ENCODE measurements at places on chromosomes 3 and 15.

DNA sequence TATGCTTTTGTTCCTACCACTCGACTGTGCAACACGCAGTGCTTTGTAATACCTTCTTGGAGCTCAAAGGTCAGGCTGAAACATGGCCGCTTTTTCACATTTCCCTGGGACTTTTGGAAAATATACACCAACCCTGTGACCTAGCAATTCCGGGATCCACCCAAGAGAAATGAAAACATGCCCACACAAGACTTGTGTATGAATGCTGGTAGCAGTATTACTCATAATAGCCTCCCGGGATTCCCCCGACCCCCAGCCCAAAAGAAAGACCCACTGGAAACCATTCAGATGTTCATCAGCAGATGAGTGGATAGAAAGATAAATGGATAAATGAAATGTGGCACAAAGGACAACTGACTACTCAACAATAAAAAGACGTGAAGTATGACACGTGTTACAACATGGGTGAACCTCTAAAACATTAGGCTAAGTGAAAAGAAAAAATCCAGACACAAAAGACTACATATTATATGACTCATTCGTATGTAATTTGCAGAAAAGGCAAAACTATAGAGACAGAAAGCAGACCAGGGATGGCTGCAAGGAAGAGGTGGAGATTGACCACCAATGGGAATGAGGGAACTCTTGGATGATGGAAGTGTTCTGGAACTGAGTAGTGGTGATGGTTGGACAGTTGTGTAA lies 104.1 kb downstream of the PGPEP1L start:
- DNase-seq = peak; percentile 74

- DNase-seq = no peak
Measured at GRCh38 chr3:164683489-164683888, 394.8 kb downstream of the SI start.

- DNase-seq = no peak
Measured at GRCh38 chr15:78037328-78037727, 40.2 kb downstream of the TBC1D2B start.

- no peak for DNase-seq
Measured at GRCh38 chr3:42680806-42681205, 4.5 kb upstream of the KLHL40 start.

GRCh38 chr3:25007974-25008658 lies 419.9 kb upstream of the RARB start:
- no peak for DNase-seq

GRCh38 chr15:74200871-74201419 lies 1.6 kb downstream of the STRA6 start:
- no peak for DNase-seq

DNA sequence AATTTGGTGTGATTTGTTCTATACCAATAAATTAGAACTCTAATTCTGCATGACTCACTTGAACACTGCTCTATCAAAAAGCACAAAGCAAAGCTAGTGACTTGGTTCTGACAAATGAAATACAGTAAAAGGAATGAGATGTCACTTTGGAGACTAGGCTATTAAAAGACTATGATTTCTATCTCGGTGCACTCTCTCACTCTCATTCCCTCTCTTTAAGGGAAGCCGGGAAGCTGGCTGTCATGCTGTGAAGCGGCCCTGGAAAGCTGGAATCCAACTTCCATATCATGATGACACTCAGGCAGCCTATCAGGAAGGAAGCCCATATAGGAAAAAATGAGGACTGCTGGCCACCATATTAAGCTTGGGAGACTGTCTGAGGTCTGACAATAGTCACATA lies 590.1 kb upstream of the CBLB start:
- no peak for DNase-seq

GRCh38 chr3:133797396-133798105 lies 8.1 kb upstream of the SRPRB start:
- DNase-seq = no peak

- DNase-seq = peak; percentile 31
Measured at GRCh38 chr15:81155375-81156218, 21.5 kb downstream of the CFAP161 start.

DNA sequence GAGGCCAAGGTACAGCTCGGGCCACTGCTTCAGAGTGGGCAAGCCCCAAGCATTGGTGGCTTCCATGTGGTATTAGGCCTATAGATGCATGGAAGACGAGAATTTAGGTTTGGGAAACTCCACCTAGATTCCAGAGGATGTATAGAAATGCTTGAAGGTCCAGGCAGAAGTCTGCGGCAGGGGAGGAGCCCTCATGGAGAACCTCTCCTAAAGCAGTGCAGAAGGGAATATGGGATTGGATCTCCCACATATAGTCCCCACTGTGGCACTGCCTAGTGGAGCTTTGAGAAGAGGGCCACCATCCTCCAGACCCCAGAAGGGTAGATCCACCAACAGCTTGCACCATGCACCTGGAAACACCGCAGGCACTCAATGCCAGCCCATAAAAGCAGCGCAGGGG lies 48.1 kb upstream of the XXYLT1 start:
- no peak for DNase-seq

GRCh38 chr15:97684249-97684648 lies 276.3 kb upstream of the ARRDC4 start:
- DNase-seq = no peak

Measured in hepatic stellate cell (primary cell).